Endothelial cell of umbilical vein (primary cell): ENCODE measurements at places on chromosomes 12 and 14. TPM values are rescaled to one million over a fixed set of nuclear protein-coding genes. Genes with fewer than 3 reads are reported as not detected.

MIP gene
- total RNA-seq: not detected in 2 replicates

PRR4 gene
- 2.4 and 2.8 TPM in 2 replicates for total RNA-seq

AQP6 gene
- total RNA-seq: not detected in 2 replicates

GPR84 gene
- total RNA-seq: not detected in 2 replicates

USP44 gene
- total RNA-seq: 1.5 and 3.1 TPM in 2 replicates

NELL2 gene
- 0.49 and 0.62 TPM in 2 replicates for total RNA-seq

OTUB2 gene
- 1.1 and 1.6 TPM in 2 replicates for total RNA-seq

PMCH gene
- total RNA-seq: 1.1 and 1.8 TPM in 2 replicates

NOS1 gene
- not detected in 2 replicates for total RNA-seq

TMEM179 gene
- not detected in 2 replicates for total RNA-seq

DHRS2 gene
- total RNA-seq: 0.44 TPM in 1 of 2 replicates, not detected in the other

KRT74 gene
- total RNA-seq: not detected in 2 replicates

CLEC1B gene
- total RNA-seq: not detected in 2 replicates

EML5 gene
- total RNA-seq: 0.09 TPM in 1 of 2 replicates, not detected in the other

KCNJ8 gene
- not detected in 2 replicates for total RNA-seq

SLC6A12 gene
- total RNA-seq: not detected in 2 replicates

NDUFB1 gene
- 95.2 and 114 TPM in 2 replicates for total RNA-seq

KIF5A gene
- total RNA-seq: 0.12 and 0.35 TPM in 2 replicates

ACOT4 gene
- total RNA-seq: 0.53 and 0.69 TPM in 2 replicates

MANSC4 gene
- 0.65 TPM in 1 of 2 replicates, not detected in the other for total RNA-seq

SLC38A4 gene
- total RNA-seq: 0.66 TPM in 1 of 2 replicates, not detected in the other

DACT1 gene
- total RNA-seq: 0.27 and 0.37 TPM in 2 replicates

NXPH4 gene
- not detected in 2 replicates for total RNA-seq

ACOT6 gene
- total RNA-seq: not detected in 2 replicates

CCDC88C gene
- total RNA-seq: 29.6 and 52.1 TPM in 2 replicates

P3H3 gene
- total RNA-seq: 76.5 and 92.6 TPM in 2 replicates

CLEC14A gene
- 396 and 414 TPM in 2 replicates for total RNA-seq

CCDC177 gene
- not detected in 2 replicates for total RNA-seq

OR4M1 gene
- total RNA-seq: not detected in 2 replicates

KRT85 gene
- total RNA-seq: not detected in 2 replicates

LRRC43 gene
- total RNA-seq: 3.4 and 5.4 TPM in 2 replicates

SLC5A8 gene
- total RNA-seq: not detected in 2 replicates

SOX5 gene
- 2.9 and 3.5 TPM in 2 replicates for total RNA-seq

KERA gene
- total RNA-seq: not detected in 2 replicates

GSC gene
- total RNA-seq: not detected in 2 replicates

SLC41A2 gene
- total RNA-seq: 7.5 and 8.0 TPM in 2 replicates

ISM2 gene
- total RNA-seq: not detected in 2 replicates

CLEC9A gene
- total RNA-seq: not detected in 2 replicates

RERGL gene
- not detected in 2 replicates for total RNA-seq

HELB gene
- total RNA-seq: 3.4 and 4.0 TPM in 2 replicates
